ENCODE measurements at places on chromosomes 5 and 9. TPM values are rescaled to one million over a fixed set of nuclear protein-coding genes. Genes with fewer than 3 reads are reported as not detected.
A peak's percentile ranks its signal among the peaks of the same experiment; 100 is the strongest.

- no peaks in the 10 kb centered on the region for H3K36me3 ChIP-seq
- no peak for DNase-seq
- no peaks in the 10 kb centered on the region for H3K4me1 ChIP-seq
- H3K4me3 ChIP-seq: no peak overlapping the region
- H3K27me3 ChIP-seq: peaks cover 12% of the 10 kb centered on the region
Observed at GRCh38 chr5:43730832-43731342, 127.9 kb downstream of the NNT start.

- H3K36me3 ChIP-seq: peaks cover 20% of the 10 kb centered on the region
- no peak overlapping the region for H3K27ac ChIP-seq
- DNase-seq: no peak
- no peak overlapping the region for H3K4me3 ChIP-seq
- peaks cover 51% of the 10 kb centered on the region for H3K4me1 ChIP-seq
Observed at GRCh38 chr5:112983363-112983762, 6.8 kb downstream of the DCP2 start.

DNA sequence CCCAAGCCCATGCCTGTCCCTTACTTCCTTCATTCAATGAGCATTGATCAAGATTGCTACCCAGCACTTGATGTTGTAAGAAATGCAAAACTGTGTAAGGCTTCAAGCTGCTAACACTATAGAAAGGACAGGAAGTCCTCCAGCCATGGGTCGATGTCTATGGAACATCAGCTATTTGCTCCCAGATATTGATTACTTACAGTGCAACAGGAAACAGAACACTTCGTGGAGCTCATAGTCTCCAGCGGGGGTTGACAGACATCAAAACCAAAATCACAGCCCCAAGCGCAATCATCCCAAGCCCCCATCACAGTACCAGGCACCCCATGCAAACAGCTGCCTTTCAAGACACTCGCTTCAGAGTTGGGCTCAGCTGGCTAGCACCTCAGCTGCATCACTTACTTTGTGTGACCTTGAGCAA, 26.8 kb upstream of the DUSP1 start:
- H3K4me3 ChIP-seq: no peak overlapping the region
- no peak overlapping the region for H3K27ac ChIP-seq
- no peaks in the 10 kb centered on the region for H3K36me3 ChIP-seq
- H3K27me3 ChIP-seq: no peaks in the 10 kb centered on the region

DNA sequence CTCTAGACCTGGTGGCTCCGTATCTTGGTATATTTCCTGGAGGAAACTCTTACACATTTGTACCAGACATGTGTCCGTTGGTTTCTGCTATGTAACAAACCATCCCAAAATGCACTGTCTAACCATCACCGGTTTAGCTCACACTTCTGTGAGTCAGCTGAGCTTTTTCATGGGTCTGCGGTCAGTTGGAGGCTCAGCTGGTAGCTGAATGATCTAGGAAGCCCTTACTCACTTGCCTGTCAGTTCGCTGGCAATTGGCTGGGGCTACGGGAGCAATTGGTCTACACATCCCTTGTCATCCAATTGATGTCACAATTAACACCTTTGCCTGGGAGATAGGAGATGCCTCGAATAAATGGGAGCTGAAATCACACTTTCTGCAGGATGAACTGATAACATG, 11.6 kb upstream of the WHRN start:
- H3K4me3 ChIP-seq: no peak overlapping the region
- H3K36me3 ChIP-seq: no peaks in the 10 kb centered on the region
- peaks cover 26% of the 10 kb centered on the region for H3K4me1 ChIP-seq
- no peak overlapping the region for H3K27ac ChIP-seq
- peaks cover 6% of the 10 kb centered on the region for H3K27me3 ChIP-seq

GRCh38 chr5:122880170-122880689, 34.8 kb downstream of the SNX24 start:
- H3K27me3 ChIP-seq: no peaks in the 10 kb centered on the region
- H3K4me1 ChIP-seq: peaks cover 24% of the 10 kb centered on the region
- no peak overlapping the region for H3K4me3 ChIP-seq
- no peak overlapping the region for H3K27ac ChIP-seq
- H3K36me3 ChIP-seq: no peaks in the 10 kb centered on the region

GRCh38 chr5:95032801-95033200, 252.1 kb downstream of the MCTP1 start:
- H3K4me3 ChIP-seq: no peak overlapping the region
- H3K36me3 ChIP-seq: no peaks in the 10 kb centered on the region
- H3K27me3 ChIP-seq: no peaks in the 10 kb centered on the region
- H3K27ac ChIP-seq: no peak overlapping the region
- peaks cover 1% of the 10 kb centered on the region for H3K4me1 ChIP-seq
- DNase-seq: no peak

GRCh38 chr5:60495644-60496520, 204.1 kb downstream of the DEPDC1B start:
- H3K27me3 ChIP-seq: no peaks in the 10 kb centered on the region
- H3K4me1 ChIP-seq: peaks cover 31% of the 10 kb centered on the region
- no peak overlapping the region for H3K27ac ChIP-seq
- H3K36me3 ChIP-seq: no peaks in the 10 kb centered on the region

GRCh38 chr5:96721351-96721977, 59.3 kb downstream of the CAST start:
- no peak overlapping the region for H3K4me3 ChIP-seq
- no peaks in the 10 kb centered on the region for H3K27me3 ChIP-seq
- H3K36me3 ChIP-seq: peaks cover 12% of the 10 kb centered on the region
- H3K27ac ChIP-seq: no peak overlapping the region

- no peaks in the 10 kb centered on the region for H3K36me3 ChIP-seq
- peak; percentile 30 for DNase-seq
- H3K27me3 ChIP-seq: no peaks in the 10 kb centered on the region
Observed at GRCh38 chr5:59506285-59506877, 387.1 kb downstream of the PDE4D start.

GRCh38 chr5:42021923-42022322, 96.8 kb downstream of the FBXO4 start:
- no peaks in the 10 kb centered on the region for H3K36me3 ChIP-seq
- peaks cover 6% of the 10 kb centered on the region for H3K27me3 ChIP-seq
- no peak overlapping the region for H3K4me3 ChIP-seq

GRCh38 chr5:67588389-67588788, 391.8 kb upstream of the CD180 start:
- no peaks in the 10 kb centered on the region for H3K4me1 ChIP-seq
- H3K27ac ChIP-seq: no peak overlapping the region
- no peaks in the 10 kb centered on the region for H3K27me3 ChIP-seq
- H3K4me3 ChIP-seq: no peak overlapping the region

DNA sequence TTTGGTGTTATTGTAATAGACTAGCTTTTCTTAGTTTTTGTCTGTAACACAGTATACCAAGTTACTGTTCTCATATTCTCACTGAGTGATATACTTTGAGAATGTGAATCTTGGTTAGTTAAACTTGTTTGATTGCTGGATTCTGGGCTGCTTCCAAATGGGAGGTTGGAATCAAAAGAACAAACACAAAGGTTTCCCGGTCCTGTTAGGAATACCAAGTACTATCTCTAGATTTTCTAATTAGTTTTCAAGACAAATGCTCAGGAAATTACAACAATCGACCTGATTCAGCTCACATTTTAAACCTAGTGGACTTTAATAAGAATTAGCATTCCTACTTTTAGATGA, 244.3 kb downstream of the CSNK1G3 start:
- no peaks in the 10 kb centered on the region for H3K36me3 ChIP-seq
- H3K4me1 ChIP-seq: no peaks in the 10 kb centered on the region
- H3K27me3 ChIP-seq: no peaks in the 10 kb centered on the region
- H3K4me3 ChIP-seq: no peak overlapping the region

GRCh38 chr9:134723491-134724190, 82.0 kb downstream of the COL5A1 start:
- H3K4me1 ChIP-seq: no peaks in the 10 kb centered on the region
- H3K27me3 ChIP-seq: peaks cover 9% of the 10 kb centered on the region
- no peak overlapping the region for H3K4me3 ChIP-seq
- no peak for DNase-seq

DNA sequence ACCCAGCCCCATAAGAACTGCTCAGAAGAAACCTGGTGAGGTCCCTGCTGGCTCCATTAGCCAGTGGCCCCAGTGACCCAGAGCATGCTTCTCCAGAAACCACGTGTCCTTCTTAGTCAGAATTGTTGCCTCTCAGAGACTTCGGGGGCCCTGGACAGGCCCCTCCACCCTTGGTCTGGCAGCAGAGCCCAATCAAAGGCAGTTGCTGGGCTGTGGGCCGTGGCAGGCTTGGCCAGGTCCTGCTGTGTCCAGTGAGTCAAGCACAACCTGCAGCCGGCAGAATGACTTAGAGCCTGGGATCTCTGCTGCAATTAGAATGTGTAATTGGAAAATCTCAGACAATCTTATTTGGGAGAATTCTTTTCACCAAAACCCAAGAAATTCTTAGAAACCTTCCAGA, 502.0 kb upstream of the KLF4 start:
- DNase-seq: no peak
- peaks cover 5% of the 10 kb centered on the region for H3K36me3 ChIP-seq
- H3K27me3 ChIP-seq: peaks cover 2% of the 10 kb centered on the region
- H3K4me3 ChIP-seq: no peak overlapping the region
- no peaks in the 10 kb centered on the region for H3K4me1 ChIP-seq

DNA sequence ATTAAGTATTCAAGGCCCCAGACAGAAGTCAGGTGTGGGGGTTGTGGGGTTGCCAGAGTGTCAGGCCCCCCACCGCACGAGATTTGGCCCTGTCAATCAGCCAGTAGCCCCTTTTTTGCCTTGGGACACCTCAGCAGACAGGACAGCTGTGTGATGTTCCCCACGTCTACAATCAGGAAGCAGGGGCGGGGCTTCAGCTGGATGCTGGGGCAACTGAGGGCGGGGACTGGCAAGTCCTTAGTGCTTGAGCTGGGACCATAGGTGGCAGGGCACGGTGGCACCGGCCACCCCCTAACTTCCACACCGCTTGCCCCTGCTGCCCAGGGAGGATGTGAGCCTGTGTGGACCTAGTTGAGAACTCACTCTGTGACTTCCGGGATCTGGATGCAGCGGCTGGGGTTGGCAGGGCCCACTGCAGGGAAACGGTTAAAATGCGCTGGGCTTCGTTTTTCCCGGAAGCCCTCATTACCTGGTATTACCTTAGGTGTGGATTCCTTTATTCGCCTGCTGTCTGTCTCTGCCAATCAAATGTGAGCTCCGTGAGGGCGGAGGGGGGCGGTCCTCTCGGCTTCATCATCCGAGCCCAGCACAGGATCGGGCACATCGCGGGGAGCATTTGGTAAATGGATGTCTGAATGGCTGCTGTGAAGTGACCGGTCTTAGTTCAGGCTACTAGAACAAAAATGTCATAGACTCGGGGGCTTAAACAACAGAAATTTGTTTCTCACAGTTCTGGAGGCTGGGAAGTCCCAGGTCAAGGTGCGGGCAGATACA, 7.5 kb upstream of the GTF3C5 start:
- no peak for DNase-seq
- H3K4me1 ChIP-seq: peaks cover 5% of the 10 kb centered on the region
- H3K27ac ChIP-seq: peak overlapping the region; percentile 65
- H3K36me3 ChIP-seq: no peaks in the 10 kb centered on the region
- H3K4me3 ChIP-seq: no peak overlapping the region
- H3K27me3 ChIP-seq: no peaks in the 10 kb centered on the region

GRCh38 chr5:95988877-95989276, 27.2 kb upstream of the ELL2 start:
- H3K36me3 ChIP-seq: no peaks in the 10 kb centered on the region
- DNase-seq: no peak
- no peaks in the 10 kb centered on the region for H3K4me1 ChIP-seq
- no peak overlapping the region for H3K4me3 ChIP-seq
- H3K27ac ChIP-seq: no peak overlapping the region

- H3K4me3 ChIP-seq: no peak overlapping the region
- peaks cover 15% of the 10 kb centered on the region for H3K27me3 ChIP-seq
- DNase-seq: no peak
- no peaks in the 10 kb centered on the region for H3K36me3 ChIP-seq
- H3K27ac ChIP-seq: no peak overlapping the region
Observed at GRCh38 chr5:147193123-147193522, 41.7 kb upstream of the STK32A start.

DNA sequence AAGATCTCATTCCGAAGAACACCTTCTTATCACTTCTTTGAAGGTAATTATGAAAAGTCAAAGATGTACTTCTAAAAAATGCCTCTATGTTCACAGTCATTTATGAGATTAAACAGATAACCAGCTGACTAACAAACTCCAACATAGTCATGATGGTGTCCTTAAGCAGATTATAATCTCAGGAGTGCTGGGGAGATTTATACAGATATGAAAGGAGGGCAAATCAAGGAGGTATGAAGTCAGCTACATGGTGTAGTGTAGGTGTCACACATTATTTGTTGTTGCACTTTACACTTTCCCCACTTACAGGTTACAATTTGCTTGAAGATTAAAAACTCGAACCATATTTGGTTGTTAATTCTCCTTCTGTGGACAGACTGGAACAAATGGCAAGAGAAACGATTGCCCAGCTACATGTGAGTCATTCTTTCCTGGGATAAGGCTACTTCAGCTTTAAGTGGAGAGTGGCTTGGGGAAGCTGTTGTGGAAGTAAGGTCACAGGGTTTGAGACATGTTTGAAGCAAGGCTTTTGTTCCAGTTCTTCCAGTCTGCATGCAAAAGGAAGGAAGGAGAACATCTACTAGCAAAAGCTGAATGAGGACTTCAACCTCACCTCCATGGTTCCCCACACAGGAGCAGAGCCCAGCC, 320.1 kb downstream of the ADGRV1 start:
- peaks cover 5% of the 10 kb centered on the region for H3K27me3 ChIP-seq
- H3K36me3 ChIP-seq: no peaks in the 10 kb centered on the region
- H3K4me3 ChIP-seq: no peak overlapping the region
- no peak for DNase-seq
- no peaks in the 10 kb centered on the region for H3K4me1 ChIP-seq

GRCh38 chr9:121372239-121373010, 2.4 kb upstream of the STOM start:
- no peaks in the 10 kb centered on the region for H3K36me3 ChIP-seq
- no peaks in the 10 kb centered on the region for H3K27me3 ChIP-seq
- no peak for DNase-seq
- peaks cover 26% of the 10 kb centered on the region for H3K4me1 ChIP-seq
- peak overlapping the region; percentile 2 for H3K4me3 ChIP-seq

GRCh38 chr9:129176701-129177442, 1.2 kb downstream of the IER5L start:
- no peak overlapping the region for H3K27ac ChIP-seq
- peaks cover 5% of the 10 kb centered on the region for H3K4me1 ChIP-seq
- no peaks in the 10 kb centered on the region for H3K36me3 ChIP-seq
- DNase-seq: peak; percentile 17
- peak overlapping the region; percentile 94 for H3K4me3 ChIP-seq

- peaks cover 55% of the 10 kb centered on the region for H3K27me3 ChIP-seq
- no peaks in the 10 kb centered on the region for H3K36me3 ChIP-seq
- peak; percentile 28 for DNase-seq
- peak within 1 kb of the TSS; percentile 78 for H3K4me3 ChIP-seq
Observed at GRCh38 chr5:132011622-132012343, at the start of gene ACSL6. ACSL6 (minus strand) TSS chr5:132011658; CDS start chr5:132011553, 105 bp downstream.

SPINK7 gene
- not detected for polyA plus RNA-seq

CCDC192 gene
- polyA plus RNA-seq: not detected

PCAT7 gene
- polyA plus RNA-seq: not detected

LCNL1 gene
- polyA plus RNA-seq: not detected

CDX1 gene
- polyA plus RNA-seq: not detected

LMAN2 gene
- 194 TPM for polyA plus RNA-seq

PCDHGB5 gene
- not detected for polyA plus RNA-seq

FAXDC2 gene
- 2.2 TPM for polyA plus RNA-seq

RNF183 gene
- polyA plus RNA-seq: not detected

SLC34A3 gene
- not detected for polyA plus RNA-seq

IL33 gene
- not detected for polyA plus RNA-seq

PLCXD3 gene
- polyA plus RNA-seq: not detected

HTR4 gene
- polyA plus RNA-seq: not detected

GCNT1 gene
- 75.6 TPM for polyA plus RNA-seq

PLPP7 gene
- 0.78 TPM for polyA plus RNA-seq

PLEKHG4B gene
- polyA plus RNA-seq: not detected

All from naive B cell (primary cell).